Stimulated activated CD4-positive, alpha-beta T cell treated with anti-CD3 and anti-CD28 coated beads, Interleukin-2, amount 100 ng/mL, for 24 hours (primary cell): ENCODE measurements at places on chromosomes 1 and 21.

DNA sequence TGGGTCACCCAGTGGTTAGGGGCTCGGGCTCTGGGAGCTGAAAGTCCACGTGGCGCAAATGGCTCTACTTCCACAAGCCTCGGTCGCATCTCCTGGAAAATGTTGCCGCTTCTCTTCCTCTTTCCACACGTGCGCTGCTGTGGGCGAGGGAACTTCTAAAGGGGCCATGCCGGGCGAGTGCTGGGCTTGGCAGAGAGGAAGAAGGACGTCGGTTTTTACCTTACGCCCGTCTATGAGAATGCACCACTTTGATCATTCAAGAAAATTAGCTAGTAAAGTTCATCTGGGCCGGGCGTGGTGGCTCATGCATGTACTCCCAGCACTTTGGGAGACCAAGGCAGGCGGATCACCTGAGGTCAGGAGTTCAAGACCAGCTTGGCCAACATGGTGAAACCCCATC lies 10.4 kb downstream of the SLC45A1 start:
- no peak for DNase-seq

- DNase-seq: no peak
Observed at GRCh38 chr1:204108312-204109141, 35.6 kb downstream of the SOX13 start.

DNA sequence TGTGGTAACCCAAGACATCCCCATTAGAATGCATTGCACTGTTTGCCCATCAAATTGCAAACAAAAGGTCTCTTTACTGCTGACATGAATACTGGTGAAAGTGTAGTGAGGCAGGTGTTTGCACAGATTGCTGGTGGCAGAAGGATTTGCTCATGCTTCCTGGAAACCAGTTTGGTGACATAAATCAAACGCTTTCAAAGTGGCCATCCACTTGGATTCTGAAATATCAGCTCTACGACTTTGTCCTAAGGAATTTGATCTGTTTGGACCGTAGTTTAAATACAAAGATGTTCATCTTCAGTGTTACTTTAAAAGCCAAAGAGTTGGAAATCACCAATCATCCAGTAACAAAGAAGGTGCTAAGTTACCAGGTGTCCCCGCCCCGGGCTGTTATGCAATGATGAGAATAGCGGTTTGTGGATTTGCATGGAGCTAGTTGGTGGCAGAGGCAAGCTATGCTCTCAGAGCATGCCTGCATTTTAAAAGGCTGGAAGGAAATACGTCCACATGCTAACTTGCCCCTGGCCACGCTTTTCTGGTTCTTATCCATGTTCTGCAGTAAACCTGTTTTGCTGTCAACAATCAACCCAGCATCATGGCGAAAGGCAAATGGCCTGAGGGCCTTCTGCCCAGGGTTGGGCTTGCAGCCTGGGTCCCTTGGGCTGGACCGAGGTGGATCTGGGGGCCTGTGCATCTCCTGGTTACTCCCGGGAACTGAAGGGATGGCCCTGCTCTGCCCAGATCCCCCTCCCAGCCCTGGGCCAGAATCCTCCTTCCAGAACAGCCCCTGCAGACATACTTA lies 49.2 kb downstream of the UMODL1 start:
- DNase-seq: no peak

DNA sequence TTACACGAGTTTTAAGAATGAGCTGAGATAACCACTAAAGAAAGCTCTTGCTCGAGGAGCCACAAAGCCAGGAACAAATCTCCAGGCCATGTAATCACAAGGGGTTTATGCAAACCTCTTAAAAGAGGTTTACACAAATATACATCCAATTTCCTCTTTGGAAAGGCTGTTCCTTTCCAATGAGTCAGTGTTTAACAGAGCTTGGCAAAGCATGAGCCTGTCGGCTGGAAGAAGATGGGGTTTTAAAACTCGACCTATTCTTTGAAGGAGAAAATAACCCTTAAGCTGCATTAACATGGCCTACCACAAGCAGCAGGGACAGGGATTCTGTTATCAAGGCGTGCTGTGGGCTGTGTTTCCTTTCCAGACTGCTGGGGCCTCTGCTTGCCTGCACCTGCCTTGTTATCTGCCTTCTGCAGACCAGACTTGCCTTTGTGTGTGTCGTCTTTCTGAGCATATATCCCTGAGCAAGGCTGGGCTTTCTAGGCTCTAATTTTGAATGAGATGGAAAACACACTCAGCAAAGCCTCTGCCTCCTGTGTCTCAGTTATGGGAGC lies 40.6 kb upstream of the CYP2J2 start:
- DNase-seq: no peak

DNA sequence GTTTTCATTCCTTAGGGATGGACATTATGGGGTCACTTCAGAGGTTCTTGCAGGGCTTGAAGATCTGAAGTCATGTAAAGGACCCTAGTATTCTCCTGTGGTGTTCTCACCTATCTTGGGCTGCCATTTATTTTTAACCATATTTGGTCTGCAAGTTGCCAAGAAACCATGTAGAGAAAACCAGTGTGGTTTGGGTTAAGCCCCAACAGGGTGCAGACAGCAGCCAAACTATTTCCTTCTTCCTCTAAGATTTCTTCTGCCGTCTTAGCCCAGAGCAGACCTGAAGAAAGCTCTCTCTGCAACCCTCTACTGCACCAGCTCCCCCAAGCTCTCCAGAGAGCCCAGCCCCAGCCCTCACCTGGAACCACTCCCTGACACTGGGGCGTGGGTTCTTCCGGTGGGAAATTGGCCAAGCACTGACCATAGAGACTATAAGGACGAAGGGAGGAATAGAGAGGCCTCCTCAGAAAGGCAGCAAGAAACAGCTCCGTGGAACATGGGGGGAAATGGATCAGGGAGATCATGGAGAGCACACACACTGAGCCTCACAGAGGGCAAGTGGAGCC lies 136.6 kb downstream of the SYF2 start:
- no peak for DNase-seq

- DNase-seq: no peak
Observed at GRCh38 chr1:24632832-24633175, 10.3 kb upstream of the SRRM1 start.

GRCh38 chr1:228163007-228163753 lies 2.4 kb upstream of the IBA57 start:
- no peak for DNase-seq

DNA sequence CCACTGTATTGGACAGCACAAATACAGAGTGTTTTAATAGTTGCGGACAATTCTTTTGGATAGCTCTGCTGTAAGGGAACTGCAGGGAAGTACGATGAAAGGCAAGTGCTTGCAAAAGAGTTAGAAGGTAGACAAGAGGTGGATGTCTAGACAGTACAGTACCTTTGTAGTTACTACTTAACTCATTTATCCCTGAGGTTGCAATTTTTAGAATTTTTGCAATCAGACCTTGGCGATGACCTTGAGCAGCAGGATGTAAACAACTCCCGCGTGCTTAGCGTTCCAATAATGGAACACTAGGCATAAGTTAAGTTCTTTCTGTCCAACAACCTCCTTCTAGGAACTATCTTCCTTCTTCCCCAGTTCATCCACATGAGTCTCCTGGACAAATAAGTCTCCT lies 1.9 kb upstream of the SYT14 start:
- DNase-seq: no peak

- no peak for DNase-seq
Observed at GRCh38 chr1:198637916-198638437, 863 bp upstream of the PTPRC start.
